Effector CD4-positive, alpha-beta T cell (primary cell): ENCODE measurements at places on chromosomes 1 and 21.

GRCh38 chr1:213110349-213111300, 59.6 kb downstream of the RPS6KC1 start:
- no peak for DNase-seq

DNA sequence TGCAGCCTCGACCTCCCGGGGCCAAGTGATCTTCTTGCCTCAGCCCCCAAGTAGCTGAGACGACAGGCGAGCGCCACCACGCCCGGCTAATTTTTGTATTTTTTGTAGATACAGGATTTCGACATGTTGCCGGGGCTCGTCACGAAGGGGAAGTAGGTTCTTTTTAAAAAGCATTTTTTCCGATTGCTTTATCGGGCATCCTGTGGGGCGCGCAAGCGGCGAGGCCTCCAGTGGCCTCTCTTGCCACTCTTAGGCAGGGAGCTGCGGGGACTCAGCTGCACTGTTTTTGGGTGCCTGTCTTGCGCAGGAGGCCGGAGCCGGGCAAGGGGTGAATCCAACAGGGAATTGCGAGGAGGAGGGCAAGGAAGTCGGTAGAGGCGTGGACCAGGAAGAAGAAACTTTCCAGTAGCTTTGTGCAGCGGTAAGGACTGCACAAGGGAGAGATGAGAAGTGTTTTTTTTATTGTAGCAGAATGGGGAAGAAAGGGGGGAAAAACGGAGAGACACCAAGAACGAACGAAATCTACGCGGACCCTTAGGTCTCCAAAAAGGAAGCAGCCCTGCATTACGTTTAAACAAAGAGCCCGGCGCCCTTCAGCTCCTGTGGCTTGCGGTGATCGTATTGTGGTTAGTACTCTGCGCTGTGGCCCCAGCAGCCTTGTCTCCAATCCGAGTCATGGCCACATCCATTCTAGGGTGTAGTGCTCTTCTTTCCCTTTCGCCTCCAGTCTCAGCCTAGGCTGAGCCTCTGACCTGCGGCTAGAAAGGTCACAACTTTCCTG, 164.8 kb downstream of the PPIAL4G start:
- DNase-seq: peak; percentile 36

DNA sequence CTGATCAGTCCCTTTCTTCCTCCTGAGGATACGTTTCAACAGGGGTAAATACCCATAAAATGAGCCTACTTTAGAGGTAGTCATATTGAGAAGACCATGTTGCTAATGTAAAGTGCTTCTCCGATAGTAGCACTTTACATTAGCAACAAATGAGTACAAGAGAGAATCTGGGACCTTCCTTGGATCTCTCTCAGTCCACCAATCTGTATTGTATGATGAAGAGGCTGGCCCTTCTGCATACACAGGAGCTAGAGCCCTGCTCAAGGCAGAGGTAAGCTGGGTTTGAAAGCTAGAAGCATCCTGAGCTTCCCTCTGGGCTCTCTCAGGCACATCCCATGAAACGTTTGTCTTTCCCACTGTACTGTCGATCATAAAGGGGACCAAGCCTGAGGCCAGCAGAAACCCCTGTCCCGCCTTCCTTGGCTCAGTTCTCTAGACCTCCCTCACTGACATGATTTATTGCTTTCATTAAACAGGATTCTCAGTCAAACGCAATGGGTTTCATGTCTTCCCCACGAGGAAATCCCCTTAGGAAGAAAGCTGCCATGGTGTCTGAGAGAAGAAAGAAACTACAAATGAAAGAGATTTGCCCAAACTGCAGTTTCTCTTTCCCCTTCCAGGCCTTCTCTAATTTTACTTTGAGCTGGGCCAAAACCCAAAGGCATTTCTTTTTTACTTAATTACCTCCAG, 62.8 kb upstream of the BCAR3 start:
- DNase-seq: no peak

DNA sequence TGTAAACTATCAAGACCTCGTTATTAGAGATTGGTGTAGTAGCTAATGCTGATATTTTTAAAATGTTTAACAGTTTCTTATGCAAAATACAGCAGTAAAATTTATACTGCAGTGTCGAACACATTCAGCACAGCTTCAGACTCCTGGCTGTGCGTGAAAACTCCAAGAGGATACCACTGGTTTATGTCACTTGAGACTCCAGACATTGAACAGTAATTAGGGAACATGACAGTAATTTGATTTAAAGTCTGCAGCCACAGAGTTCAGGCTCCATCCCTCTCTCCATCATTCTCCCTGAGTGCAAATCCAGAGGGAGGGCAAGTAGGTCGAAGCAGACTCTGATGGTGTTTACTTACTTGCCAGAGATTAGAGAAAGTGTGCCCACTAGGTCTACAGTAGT, 94.2 kb downstream of the AK5 start:
- no peak for DNase-seq

DNA sequence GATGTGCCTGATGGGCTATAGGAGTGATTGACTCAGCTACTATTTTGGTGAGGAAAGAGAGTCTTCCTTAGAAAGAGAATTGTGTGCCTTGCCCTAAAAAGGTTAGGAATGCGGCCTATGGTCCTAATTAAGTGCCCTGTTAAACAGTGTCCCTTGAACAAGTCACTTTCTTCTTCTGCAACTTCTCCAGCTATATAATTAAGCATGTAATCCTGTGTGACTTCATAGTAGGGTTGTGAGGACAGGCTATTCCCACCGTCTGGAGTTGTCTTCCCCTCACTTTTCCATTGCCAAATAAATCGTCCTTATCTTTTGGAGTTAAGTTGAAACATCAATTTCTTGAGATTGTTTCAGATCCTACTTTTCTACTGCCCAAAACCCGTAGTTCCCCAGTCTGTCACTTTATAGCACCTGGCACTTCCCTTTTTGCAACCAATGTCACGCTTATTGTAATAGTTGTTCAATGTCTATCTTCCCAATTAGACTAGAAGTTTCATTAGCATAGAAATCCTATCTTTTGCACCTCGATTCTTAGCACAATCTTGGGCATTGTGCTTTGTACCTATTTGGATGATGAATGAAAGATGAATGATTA, 27.6 kb upstream of the SLC16A1 start:
- no peak for DNase-seq

DNA sequence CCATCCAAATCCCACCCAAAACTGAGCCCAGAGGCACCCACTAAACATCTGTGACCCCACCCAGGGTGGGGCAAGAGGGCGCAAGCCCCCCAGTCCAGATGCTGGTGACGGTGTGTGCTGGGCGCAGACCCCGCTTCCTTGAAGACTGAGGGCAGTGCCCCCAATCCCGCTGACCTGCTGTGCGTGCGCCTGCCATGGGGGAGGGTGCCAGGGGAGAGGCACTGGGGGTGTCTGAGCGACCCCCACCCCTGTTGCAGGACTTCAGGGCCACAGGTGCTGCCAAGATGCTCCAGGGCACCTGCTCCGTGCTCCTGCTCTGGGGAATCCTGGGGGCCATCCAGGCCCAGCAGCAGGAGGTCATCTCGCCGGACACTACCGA, 13.3 kb downstream of the COL6A2 start:
- no peak for DNase-seq

DNA sequence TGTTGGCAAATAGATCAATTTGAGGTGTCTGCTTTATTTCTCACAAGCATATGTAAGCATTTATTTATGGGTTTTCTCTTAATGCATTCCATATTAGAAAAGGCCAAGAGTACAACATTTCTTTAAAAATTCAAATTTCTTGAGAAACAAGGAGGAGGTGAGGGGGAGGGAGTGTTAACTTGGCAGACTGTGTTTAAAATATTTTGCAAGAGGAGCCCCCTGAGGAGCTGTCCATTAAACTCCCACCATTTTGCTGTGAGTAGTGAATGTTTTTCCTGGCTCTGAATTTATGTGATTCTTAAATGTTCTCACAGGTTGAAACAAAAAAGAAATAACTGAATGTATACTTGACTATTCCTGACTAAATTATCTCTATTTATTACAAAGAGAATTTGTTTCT, 363.8 kb downstream of the PTPRC start:
- DNase-seq: no peak

DNA sequence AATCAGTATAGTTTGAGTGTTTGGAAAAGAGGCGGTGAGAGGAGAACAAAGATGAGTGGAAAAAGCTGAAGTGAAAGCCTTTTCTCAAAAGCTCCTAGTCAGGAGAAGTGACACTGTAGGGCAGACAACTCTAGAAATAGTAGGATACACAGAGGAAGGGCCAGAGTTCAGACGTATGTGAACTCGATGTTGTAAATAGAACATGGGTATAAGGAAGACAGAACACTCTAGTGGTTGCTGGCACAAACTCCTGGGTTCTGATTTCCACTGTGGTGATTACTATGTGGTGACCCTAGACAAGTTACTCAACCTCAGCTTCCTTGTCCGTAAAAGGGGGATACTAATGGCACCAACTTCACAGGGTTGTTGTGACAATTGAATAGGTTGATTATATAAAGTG, 30.2 kb upstream of the MGST3 start:
- no peak for DNase-seq

DNA sequence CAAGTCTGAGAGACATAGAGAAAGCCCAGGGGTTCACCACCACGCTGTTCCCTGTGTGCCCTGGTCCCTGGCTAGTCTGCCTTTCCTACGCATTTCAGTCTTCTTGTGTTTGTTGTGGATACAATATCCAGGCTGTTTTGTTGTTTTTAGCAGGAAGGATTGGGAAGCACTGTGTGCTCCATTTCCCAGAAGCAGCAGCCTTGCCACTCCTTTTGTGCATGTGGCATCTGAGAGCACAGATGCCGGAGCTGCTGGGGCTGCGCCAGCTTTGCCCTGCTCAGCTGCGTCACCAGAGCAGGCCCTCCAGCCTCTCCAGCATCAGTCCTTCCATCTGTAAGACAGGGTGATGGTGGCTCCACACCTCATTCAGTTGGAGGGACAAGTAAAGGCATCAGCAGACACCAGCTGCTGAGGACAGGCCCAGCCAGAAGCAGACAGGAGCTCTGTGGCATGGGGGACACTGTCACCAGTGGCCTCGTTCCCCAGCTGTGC, 94.4 kb upstream of the COL6A1 start:
- DNase-seq: no peak

- DNase-seq: no peak
Measured at GRCh38 chr1:29260531-29260930, 24.2 kb downstream of the PTPRU start.

DNA sequence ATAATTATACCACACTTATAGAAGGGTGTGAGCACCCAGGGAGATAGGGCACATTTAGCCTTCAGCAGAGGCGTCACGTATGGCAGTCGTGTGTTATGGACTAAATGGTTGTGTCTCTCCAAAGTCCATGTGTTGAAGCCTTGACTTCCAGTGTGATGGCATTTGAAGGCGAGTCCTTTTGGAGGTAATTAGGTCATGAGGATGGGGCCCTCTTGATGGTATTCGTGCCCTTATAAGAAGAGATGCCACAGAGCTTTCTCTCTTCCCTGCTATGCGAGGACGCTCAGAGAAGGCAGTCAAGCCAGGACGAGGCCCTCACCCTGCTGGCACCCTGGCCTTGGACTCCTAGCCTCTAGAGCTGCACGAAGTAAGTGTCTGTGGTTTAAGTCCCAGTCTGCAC, 375.0 kb upstream of the C1orf174 start:
- no peak for DNase-seq

DNA sequence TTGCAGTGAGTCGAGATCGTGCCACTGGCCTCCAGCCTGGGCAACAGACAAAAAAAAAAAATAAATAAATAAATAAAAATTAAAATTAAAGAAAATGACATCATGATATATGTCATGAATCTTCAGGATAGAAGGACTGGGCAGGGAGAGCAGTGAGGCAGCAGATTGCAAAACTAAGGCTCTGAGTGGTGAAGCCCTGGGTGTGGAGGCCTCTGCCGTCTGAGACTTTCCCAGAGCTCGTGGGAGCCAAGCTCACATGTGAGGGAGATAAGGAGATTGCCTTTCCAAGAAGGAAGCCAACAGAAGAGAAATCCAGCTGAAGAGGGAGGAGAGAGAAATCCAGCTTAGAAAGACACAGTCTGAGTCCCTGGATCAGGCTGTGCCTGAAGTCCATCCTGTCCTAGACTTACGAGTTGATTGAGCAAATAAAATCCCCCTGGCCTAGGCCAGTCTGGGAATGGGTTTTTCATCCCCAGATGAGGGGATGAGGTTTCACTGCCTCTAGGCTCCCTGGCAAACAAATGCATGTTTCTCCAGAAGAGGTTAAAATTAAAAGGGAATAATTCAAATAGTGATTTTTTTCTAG, 142.0 kb upstream of the IGSF21 start:
- DNase-seq: no peak

- DNase-seq: no peak
Measured at GRCh38 chr1:7149080-7149838, 364.0 kb downstream of the CAMTA1 start.

DNA sequence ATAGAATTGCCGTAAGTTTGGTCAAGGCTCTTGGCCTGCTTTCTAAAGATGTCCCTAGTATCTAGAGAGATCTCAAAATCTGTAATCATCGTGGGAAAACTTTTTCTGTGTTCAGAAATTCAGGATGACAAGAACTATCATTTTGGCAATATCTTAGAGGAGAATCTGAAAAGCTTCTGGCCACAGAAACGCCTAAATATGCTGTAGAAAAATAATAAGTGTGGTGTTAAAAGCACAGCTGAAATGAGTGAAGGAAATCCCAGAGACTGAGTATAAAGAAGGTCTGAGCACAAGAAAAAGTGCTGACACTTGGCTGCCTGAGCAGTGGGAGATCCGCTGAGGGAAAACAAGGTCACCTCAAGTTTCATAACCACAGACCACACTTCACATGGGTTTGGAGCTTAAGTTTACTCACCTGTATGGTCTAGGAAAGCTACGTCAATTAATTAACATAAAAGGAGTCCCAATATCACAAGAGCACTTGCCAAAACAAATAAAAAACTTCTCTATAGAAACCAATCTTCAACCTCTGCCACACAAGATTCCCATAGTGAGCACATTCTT, 235.2 kb upstream of the IRF2BP2 start:
- peak; percentile 47 for DNase-seq

DNA sequence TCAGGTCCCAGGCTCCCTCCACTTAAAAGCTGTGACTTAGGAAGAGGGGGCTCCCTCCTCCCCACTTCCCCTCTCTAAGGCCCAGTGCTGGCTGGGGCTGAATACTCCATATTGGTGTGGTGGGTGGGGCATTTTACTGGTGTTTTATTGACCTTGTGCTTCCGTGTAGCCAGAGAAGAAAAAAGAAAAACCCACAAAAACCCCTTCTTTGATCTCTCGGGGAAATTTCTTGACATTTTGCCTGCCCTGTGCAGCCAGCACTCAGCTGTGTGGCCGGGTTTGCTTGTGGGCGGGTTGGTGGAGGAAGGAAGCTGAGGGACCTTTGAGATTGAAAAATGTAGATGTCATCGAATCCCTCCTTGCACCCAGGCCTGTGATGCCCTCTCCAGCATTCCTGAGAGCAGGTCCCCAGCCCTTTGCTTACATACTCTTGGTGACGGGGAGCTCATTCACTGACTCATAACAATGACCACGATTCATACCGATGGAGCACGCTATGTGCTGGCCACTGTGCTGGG, 24.8 kb downstream of the TNFRSF8 start:
- DNase-seq: peak; percentile 7

- no peak for DNase-seq
Measured at GRCh38 chr1:52707927-52708655, 9.9 kb upstream of the COA7 start.

GRCh38 chr21:40053007-40053406, 185.8 kb downstream of the PCP4 start:
- no peak for DNase-seq
